ENCODE measurements at places on chromosomes 3 and 15.

DNA sequence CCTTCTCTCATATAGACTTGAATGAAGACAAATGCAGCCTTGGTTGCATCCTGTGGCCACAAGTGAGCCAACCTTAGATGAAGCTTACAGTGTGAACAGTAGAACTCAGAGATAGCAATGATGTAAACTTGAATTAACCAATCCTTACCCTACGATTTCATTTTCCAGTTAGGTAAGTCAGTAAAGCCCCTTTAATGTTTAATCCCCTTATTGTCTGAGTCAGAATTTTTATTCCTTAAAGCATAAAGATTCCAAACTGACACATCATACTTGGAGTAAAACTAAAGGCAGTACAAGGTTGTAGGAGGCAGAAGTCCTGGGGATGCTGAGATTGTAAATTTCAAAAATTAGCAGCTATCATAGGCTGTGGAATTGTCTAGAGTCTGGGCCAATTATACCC, 507.8 kb upstream of the DPH6 start:
- DNase-seq, result no peak

GRCh38 chr15:70253461-70254156, 155.9 kb upstream of the TLE3 start:
- no peak for DNase-seq

DNA sequence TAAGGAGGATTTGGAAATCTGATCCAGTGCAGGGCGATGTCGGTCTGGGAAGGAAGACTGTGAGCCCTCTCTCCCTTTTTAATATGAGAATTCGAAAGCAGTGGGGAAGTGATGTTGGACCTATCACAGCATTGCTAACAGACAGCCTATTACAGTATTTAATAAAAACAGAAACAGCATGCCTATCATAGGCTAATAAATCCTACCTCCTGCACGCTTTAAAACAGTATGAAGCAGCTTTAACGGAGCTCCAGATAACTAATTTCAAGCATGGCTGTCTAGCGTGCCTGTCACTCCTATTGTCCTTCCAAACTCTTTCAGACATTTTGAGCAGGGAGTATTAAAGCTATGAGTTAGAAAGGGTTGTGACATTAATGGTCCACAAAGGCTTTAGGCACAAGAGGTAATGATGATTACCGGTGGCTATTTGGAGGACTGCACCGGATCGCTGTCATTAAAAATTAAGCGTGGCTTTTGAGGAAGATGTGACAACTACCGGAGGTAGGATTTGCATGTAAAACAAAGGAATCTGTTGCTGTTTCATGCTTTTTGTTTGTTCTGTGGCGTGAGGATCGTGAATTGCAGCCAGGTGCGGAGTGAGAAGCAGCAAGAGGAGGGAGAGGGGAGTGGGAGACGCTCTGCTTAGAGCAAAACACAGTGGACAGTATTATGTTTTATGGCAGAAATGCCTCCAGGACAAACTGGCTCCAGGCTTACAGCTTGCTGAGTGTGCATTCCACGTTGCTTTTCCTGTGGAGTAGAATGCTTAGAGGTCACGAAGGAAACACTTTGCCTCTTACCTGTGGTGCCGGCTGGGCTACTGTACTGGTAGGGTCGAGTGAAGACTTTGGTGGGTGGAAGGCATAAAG, at the start of gene KCNMB2:
TSS of gene KCNMB2 (plus strand) at position 226 of the 869 bp plus-strand sequence.
- peak; percentile 77 for DNase-seq

GRCh38 chr15:78979456-78980320, 34.8 kb upstream of the CTSH start:
- peak; percentile 67 for DNase-seq

DNA sequence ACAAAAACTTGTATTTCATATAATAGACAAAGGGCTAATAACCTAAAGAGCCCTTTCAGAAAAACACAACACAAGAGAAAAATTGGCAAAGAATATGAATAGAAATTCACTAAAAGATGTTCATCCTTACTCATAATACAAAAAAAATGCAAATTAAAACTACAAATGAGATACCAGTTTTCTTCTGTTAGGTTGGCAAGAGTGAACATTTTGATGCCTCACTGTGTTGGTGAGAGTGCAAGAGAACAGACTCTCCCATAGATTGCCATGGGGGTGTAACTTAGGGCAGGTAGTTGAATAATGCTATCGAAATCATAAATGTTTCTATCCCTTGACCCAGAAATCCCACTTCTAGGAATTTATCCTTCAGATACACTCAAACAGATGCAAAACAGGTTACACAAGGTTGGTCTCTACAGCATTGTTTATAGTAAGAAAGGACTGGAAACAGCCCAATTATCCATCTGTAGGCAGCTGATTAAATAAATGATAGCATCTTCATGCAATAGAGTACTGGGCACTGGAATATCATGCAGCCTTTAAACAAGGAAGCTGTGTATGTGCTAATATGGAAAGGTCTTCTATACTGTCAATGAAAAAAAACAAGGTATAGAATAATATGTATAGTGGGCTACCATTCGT, 146.3 kb downstream of the TLE3 start:
- no peak for DNase-seq

DNA sequence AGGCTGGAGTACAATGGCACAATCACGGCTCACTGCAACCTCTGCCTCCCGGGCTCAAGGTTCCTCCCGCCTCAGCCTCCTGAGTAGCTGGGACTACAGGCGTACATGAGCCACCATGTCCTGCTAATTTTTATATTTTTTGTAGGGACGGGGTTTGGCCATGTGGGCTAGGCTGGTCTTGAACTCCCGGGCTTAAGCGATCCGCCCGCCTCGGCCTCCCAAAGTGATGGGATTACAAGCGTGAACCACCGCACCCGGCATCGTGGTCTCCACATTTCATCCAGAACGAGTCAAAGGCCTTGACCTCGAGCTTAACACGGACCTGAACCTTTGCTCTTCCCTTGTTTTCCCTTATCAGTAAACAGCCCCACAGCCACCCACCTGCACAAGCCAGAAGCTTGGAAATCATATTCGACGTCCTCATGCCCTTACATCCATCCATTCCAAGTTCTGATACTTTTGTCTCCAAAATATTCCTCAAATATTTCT, 1.4 kb upstream of the PTPN23 start:
- DNase-seq, result no peak

DNA sequence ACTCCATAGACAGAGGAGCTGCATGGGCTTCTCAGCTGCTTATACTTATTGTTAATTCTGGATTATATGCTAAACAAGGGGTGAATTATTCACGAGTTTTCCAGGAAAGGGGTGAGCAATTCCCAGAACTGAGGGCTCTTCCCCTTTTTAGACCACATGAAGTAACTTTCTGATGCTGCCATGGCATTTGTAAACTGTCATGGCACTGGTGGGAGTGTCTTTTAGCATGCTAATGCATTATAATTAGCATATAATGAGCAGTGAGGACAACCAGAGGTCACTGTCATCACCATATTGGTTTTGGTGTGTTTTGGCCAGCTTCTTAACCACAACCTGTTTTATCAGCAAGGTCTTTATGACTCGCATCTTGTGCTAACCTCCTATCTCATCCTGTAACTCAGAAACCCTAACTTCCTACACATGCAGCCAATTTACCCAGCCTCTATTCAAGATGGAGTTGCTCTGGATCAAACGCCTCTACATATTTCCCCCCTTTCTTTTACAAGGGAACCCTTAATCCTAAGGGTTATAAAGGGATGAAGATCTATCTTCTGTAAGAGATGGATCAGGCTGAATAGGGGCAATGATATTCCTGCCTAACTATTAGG, 12.1 kb upstream of the DMXL2 start:
- DNase-seq, result no peak

GRCh38 chr3:128556907-128557306, 63.9 kb upstream of the GATA2 start:
- no peak for DNase-seq

GRCh38 chr15:92576597-92577200, 78.9 kb downstream of the FAM174B start:
- no peak for DNase-seq

DNA sequence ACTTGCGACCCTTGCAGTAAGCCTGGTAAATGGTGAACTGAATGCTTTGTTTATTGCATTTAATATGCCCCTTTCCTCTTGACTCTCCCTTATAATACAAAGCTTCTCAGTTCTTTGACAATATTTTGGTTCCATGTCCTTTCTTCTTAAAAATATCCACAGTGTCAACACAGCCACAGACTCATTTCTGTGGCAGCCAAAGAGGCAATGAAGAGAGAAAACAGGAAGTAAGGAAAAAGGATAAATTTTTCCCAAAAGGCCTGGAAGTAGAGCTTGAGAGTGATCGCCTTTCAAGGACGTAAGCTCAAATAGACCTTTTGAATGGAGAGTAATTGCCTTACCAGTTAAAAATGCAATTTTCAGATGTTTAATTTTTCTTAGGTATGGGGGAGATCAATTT, 59.4 kb downstream of the PEX5L start:
- no peak for DNase-seq

DNA sequence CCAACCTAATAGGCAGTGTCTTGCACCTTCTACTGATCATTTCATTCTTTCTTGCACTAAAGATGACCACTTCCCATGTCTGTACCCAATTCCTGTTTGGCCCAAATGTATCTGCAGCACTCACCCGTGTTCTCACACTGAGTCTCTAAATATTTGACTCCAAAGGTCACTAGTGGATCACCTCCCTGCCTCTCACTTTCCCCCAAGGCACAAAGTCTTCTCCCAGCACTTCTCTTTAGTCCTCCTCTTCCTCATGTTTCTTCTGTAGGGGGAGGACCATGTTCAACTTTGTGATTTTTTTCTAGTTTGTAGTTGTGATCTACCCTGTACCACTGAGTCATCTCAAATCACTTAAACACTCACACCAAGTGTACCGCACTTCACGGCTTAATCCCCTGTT, 13.9 kb downstream of the NR1I2 start:
- no peak for DNase-seq

DNA sequence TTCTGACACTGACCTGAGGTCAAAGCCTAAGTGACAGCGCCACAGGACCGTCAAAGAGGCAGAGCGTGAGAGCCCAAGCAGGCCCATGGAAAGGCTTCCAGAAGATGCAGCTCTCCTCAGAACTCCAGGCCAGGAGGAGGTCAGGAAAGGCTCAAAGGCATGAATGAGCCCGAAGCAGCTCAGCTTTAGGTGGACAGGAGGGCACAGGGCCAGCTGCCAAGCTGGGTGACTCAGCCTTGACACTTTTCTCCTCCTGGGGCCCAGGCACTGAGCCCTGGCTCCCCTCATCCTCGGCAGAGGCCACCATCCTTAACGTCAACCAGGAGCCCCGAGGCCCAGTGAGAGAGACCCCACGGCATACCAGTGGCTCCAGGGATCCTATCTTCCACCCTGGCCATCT, 62.9 kb downstream of the ADCY5 start:
- no peak for DNase-seq

- no peak for DNase-seq
These were observed 99.1 kb downstream of the SSR3 start for GRCh38 chr3:156455839-156456238.

- DNase-seq, result no peak
These were observed 38.9 kb downstream of the MYL3 start for GRCh38 chr3:46824211-46824970.

- no peak for DNase-seq
These were observed 4.3 kb downstream of the ITIH1 start for GRCh38 chr3:52781741-52782140.

DNA sequence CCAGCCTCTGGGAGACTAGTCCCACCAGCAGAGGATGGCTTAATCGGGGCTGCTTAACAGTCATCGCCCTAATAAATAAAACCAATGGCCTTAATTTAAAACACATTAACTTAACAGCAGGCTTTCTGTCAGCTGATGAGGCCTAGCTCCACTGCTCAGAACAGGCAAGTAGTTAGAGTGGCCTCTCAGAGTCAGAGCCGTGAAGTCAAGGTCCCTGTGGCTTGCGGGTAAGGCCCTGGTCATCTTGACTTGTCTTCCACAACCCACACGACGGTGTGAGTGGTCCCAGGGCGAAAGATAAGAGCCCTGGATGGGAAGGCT, 11.8 kb downstream of the XXYLT1 start:
- DNase-seq, result no peak

DNA sequence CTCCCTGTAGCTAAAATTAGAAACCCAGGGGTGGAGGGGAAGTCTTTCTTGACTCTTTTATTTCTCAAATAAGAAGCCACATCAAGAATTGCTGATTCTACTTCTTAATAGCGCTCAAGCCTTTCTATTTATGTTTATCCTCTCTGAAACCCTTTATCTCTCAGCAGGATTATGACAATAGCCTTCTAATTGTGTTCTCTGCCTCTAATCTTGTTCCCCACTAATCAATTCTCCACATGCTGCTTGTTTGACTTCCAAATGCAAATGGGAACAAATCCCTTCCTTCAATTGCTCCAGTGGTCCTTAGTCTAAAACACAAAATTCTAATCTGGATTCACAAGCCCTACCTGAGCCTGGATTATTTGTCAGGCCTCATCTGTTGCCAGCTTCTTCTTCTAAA, 43.7 kb upstream of the CFAP20DC start:
- DNase-seq, result no peak

DNA sequence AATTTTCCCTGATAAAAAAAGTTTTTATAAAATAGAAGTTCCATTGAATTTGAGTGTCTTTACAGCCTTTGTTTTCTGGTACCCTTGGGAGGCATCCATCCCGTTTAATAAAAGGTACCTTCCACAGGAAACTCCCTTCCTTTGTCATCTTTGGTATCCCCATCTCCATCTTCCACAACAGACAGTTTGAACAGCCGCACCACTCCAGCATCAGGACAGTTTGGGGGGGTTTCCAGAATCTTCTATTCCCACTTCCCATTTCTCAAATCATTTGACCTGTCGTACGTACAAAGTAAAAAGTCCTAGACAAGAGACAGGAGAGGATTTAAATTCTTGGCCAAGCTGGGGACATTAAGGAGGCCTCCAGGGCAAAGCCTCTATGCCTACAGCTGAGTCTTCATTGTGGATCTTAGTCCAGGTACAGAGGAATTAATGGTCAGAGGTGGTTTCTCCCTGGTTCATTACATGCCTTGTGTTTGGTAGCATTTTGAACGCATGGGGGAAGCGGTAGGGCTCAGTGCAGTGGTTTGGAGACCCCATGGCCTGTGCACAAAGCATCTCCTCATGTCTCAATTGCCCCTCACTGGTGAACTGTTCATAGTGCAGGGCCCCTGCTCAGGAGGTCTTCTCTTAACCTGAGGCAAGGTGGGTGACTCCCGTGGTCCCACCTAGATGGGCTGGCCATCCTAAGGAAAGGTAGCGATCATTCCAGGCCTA, 19.4 kb upstream of the BCL2A1 start:
- DNase-seq, result no peak

- DNase-seq, result no peak
These were observed 112.9 kb downstream of the ULK4 start for GRCh38 chr3:41848753-41849574.

GRCh38 chr3:39276746-39277145, 3.1 kb downstream of the CX3CR1 start:
- DNase-seq, result no peak

GRCh38 chr3:74693251-74693650, 78.8 kb upstream of the CNTN3 start:
- DNase-seq, result no peak

Data from hindlimb muscle (tissue), 1 donor.